Activated naive CD4-positive, alpha-beta T cell (primary cell): ENCODE measurements at places on chromosomes 1 and 21.

DNA sequence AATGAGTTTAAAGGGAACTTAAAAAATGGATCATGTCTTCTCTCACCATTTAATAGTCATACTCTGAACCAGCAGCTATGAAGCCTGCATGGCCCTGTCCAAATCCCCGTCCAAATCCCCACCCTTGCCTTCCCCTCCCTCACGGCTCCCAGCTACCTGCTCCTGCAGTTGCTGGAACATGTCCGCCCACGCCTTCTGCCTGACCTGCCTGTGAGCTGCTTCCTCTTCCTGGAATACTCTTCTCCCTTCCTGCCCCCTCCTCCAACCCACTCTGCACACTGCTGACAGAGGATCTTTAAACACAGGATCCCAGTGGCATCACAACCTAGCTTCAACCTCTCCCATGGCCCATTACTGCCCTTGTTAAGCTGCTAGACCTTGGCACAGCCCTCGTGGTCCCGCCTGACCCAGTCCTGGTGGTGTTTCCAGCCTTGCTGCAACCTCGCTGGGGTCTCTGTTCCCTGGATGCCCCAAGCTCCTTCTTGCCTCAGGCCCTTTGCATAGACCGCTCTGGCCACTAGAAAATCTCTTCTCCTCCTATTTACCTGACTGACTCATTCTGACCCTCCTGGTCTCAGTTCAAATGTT, 118.3 kb downstream of the PTPRU start:
- no peak for DNase-seq

DNA sequence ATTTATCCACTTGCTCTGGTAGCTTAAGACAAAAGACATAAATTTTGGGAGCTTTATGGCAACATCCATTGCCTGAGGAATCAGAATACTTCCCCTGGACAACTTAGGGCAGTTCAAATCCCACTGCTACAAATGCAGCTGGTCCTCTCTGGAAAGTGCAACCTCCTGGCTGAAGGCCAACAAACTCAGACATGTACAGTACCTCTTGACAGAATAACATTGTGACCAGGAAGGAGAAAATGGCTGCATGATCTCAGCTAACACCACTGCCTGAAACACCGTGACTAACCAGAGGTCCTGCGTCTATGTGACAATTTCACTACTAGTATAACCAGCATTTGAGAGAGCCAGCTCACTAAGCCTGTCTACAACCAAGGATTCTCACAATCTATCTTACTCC, 218.9 kb downstream of the CRB1 start:
- no peak for DNase-seq

DNA sequence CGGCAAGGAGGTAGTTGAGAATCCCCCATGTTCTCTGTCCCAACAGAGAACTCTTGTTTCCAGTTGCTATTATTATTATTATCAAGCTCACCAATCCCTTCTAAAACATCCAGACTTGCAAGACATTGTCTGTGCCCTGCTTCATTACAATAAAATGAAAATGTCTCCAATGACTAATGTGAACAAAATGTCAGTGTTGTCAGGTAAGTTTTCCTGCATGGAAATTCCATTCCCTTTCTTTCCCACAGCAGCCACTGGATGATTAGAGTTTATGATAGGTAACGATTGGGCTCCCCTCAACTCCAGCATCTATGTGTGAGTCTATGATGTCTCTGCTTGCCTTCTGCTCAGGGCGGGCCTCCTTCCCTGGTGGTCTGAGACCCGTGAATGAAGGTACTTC, 8.9 kb upstream of the DYRK1A start:
- no peak for DNase-seq

DNA sequence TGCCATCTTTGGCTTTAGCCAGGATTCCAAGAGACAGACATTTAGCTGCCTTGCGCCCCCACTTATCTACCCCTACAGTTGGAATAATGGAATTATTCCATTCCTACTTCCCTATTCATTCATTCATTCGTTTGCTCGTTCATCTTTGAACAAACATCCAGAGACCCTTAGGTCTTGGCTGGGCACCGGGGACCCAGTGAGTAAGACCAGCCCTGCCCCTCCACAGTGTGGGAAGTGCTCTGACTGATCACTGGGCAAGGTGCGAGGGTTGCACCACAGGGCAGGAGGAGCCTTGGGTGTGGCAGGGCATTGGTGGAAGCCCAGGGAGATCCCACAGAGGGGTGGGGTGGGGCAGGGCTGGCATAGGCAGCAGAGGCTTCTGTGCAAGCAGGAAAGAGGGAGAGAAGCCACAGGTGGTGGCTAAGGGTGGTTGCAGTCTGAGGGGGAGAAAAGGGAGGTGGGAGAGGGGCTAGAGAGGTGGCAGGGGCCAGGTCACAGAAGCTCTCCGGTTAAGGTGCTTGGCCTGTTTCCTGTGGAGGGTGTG, 35.0 kb upstream of the TMEM61 start:
- DNase-seq, result no peak

GRCh38 chr1:24881034-24881433, 49.0 kb downstream of the RUNX3 start:
- no peak for DNase-seq

- no peak for DNase-seq
Observed at GRCh38 chr1:21626921-21627339, 42.2 kb downstream of the RAP1GAP start.

DNA sequence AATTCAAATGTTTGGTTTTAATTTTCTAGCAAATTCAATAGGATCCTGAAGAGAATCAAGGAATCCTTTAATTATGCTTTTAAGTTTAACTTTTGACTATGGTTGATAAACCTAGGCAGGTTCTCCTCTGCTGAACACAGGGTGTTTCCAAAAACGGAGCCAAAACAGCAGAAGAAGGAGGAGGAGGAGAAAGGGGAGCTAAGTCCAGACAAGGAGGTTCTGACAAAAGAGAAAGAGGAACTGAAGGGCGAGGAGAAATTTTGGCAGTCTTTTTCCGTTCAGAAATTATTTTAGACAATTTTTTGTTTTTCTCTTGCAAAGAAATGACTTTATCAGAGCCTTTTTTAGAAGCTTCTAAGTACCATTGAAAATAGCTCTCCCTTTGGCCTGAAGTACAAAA, 33.2 kb upstream of the FNBP1L start:
- no peak for DNase-seq
